ENCODE measurements at places on chromosomes 5 and 9.

DNA sequence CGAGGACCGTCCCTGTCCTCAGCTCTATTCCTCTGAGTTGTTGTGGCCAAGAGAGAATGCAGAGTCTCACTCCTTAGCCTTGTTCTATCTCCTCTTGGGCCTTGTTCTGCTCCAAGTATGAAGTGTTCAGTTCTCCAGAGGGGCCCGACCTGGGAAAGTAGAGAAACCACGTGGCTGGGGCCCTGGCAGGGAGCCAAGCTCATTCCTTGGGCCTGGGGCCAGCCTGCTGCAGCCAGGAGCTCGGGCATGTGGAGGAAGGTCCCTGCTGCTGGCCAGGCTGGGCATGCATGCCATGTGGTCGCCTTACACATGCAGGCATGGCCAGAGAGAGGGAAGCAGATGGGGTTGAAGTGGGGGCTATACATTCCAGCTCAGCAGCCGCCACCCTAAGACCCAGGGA lies 60.7 kb downstream of the COL27A1 start:
- DNase-seq, result no peak

GRCh38 chr9:124398191-124398935 lies 16.9 kb downstream of the PSMB7 start:
- no peak for DNase-seq

GRCh38 chr9:34954225-34954624 lies 3.9 kb upstream of the PHF24 start:
- no peak for DNase-seq

DNA sequence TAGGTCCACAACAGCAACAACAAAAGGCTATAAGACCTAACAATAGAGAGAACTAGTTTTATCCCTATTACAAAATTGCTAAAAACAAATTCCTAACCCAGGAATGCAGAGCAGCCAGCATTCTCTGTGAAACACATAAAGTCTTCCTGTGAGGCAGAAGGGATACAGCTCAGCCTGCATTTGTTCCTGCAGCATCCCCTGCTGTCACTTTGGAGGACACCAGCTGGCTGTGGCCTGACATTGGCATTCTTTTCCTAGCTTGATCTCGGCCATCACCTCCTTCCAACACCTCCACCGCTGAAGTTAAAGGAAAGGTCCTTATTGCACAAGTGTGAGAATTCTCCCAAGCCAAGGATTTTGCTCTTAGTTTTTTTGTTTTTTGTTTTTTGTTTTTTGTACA lies 186.1 kb downstream of the SNCAIP start:
- DNase-seq, result no peak

GRCh38 chr9:113648048-113648447 lies 184.5 kb downstream of the RGS3 start:
- no peak for DNase-seq

- no peak for DNase-seq
Measured at GRCh38 chr5:3180636-3181035, 415.0 kb upstream of the IRX1 start.

GRCh38 chr5:127602896-127603844 lies 45.7 kb upstream of the CTXN3 start:
- DNase-seq, result no peak

GRCh38 chr5:127863610-127864395 lies 160.6 kb downstream of the CCDC192 start:
- DNase-seq, result no peak

- DNase-seq, result no peak
Measured at GRCh38 chr9:89793551-89793950, 188.7 kb downstream of the GADD45G start.

DNA sequence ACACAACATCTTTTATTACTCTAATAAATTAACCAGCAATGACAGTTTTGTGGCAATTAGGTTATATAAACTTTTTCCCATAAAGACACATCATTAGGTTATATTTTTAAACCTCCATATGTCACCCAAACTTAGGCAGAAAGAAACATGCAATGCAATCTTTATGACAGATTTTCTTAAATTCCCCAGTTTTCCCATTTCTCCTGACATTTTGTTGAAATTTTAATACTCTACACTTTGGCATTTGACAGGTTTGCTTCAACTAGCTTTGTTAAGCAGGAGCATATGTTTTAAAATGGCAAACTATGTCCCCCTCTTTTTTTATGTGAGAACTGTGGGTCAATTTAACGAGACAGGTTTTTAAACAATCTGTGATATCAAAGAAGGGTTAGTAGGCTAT lies 155.5 kb downstream of the GABRB2 start:
- no peak for DNase-seq

GRCh38 chr5:10702040-10702629 lies 58.9 kb downstream of the DAP start:
- DNase-seq, result no peak

DNA sequence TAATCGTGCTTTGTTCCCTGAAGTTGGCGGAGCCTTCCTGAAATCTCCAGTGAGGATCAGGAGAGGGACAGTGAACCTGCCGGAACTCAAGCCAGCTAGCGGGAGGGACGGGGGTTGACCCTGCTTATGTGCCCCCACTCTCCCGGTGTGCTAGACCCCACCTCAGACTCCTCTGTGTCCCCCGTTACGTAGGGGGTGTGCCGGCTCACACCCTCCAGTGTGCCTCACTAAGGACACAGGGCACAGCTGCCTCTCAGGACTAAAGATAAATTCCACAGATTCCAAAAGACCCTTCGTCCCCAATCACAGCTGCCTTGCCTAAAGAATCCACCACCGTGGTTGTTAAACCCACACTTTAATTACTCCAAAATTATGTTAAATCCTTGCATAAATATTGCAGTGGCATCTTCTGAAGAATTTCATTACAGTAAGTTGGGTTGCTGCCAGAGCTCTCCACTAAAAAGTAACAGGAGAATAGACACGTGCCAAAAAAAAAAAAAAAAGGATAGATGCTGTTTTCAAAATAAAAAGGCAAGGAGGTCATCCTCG lies 73.7 kb downstream of the GTF3C4 start:
- no peak for DNase-seq

- DNase-seq, result no peak
Measured at GRCh38 chr9:27261517-27262211, 35.3 kb downstream of the EQTN start.

DNA sequence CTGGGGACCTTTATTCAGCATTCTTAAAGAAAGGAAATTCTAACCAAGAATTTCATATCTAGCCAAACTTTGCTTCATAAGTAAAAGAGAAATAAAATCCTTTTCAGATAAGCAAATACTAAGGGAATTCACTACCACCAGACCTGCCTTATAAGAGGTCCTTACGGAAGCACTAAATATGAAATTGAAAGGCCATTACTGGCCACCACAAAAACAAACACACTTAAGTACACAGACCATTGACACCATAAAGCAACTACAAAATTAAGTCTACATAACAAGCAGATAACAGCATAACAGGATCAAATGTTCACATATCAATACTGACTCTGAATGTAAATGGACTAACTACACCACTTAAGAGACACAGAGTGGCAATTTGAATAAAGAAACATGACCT lies 361.4 kb upstream of the POU5F2 start:
- no peak for DNase-seq

All from CMK (cell line).